Fibroblast of skin of right quadriceps (primary cell): ENCODE measurements at places on chromosomes 2 and 18.

DNA sequence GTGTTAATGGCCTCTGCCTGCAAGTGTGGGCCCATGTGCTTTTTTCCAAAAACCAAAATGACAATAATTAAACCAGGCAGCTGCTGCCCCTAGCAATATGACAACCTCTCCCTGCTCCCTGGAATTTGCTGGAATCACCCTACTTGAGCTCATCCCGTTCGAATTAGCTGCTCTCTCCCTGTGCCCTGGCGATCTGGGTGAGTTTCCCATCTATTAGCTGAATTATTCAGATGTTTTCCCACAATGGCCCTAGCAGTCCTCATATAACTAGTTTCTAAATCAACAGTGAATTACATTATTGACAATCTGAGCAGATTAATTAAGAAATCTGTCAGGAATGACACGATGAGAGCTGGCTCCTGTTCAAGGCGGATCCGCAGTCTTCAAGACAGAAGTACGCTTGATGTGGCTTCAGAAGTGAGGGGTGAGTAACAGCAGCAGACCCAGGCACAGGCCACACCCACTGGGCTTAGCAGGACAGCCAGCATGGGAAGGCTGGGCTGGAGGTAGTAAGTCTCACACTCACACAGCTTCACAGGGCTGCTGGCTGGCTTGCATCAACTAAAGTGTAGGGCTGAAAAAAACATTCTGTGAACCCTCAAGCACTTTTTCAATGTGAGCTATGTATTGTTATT, 366.2 kb upstream of the ID2 start:
- peak; percentile 22 for DNase-seq

GRCh38 chr2:222057347-222058073, 241.3 kb downstream of the PAX3 start:
- DNase-seq: no peak

- peak; percentile 63 for DNase-seq
These were observed 65.2 kb downstream of the PLCL1 start for GRCh38 chr2:197869501-197870111.

DNA sequence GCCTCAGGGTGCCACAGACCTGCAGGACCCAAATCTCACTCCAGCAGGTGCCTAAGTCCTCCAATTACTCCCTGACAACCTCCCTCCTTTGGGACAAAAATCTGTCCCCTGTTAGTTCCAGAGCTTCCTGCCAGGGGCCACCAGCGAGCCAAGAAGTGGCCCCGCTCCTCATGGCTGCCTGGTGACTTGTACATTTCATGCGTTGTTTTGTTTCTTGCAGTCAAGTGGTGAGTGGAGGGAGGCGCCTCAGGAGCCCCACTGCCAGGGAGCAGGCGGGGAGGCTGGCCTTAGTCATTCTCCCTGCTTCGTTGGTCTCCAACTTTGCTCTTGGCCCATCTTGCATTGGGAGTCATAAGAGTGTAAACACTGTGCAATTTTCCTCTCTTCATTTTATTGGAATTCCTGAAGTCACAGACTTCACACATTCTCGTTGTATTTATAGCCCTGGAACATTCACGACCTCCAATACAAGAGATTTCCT, 81.3 kb downstream of the KCNF1 start:
- DNase-seq: peak; percentile 44

DNA sequence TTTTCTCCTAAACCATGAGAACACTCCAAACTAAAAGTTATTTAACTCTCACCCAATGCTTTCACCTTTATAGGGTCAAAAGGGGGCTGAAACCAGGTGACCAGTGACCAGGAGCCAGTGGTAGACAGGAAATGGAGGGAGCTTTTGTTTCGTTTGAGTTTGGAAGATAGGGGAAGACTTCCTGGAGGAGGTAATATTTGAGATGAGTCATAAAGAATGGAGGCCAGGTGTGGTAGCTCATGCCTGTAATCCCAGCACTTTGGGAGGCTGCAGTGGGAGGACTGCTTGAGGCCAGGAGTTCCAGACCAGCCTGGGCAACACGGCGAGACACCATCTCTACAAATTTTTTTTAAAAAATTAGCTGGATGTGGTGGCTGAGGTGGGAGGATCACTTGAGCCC, 8.5 kb downstream of the FAM161A start:
- DNase-seq: no peak

DNA sequence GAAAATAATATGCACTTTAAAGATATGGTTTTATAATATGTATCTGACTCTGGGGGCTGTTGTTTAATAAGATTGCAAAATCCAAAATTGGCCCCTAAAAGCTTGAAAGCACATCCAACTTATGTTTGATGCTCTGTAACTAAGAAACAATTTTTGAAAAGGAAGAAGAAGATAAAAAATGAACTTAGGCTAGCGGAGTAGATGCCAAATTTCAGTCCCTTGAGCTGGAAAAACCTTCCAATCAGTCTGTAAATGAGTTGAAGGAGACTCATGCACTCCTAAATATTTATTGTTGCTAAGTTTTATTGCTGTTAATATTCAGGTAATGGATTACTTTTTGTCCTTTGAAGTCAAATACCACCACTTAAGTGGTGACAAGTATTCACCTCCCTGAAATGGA, 465.0 kb downstream of the ZEB2 start:
- DNase-seq: no peak

GRCh38 chr2:10661846-10662245, 27.9 kb downstream of the NOL10 start:
- DNase-seq: no peak

- DNase-seq: no peak
These were observed 19.4 kb downstream of the AGFG1 start for GRCh38 chr2:227491386-227491785.

- DNase-seq: no peak
These were observed 16.1 kb downstream of the ADAM17 start for GRCh38 chr2:9539531-9539930.

DNA sequence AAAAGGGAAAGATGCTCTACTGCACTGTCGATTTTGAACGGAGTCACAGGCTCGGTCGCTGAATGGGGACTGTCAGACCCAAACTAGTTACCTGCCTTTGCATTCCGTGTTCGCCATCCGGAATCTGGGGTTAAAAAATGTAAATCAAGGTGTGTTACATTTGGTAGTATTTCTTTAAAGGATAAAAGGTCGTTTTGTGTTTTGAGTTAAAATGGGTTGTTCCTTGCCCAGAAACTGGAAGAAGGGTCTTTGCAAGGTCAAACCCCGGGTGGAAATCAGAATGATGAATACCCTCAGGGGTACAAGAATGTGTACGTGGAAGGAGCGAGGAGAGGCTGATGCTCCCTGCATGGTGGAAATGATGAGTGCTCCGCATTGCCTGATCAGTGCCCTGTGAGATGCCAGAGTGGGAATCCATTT, 1.0 kb downstream of the VSNL1 start:
- no peak for DNase-seq

GRCh38 chr2:24432121-24432520, 58.9 kb upstream of the NCOA1 start:
- no peak for DNase-seq

DNA sequence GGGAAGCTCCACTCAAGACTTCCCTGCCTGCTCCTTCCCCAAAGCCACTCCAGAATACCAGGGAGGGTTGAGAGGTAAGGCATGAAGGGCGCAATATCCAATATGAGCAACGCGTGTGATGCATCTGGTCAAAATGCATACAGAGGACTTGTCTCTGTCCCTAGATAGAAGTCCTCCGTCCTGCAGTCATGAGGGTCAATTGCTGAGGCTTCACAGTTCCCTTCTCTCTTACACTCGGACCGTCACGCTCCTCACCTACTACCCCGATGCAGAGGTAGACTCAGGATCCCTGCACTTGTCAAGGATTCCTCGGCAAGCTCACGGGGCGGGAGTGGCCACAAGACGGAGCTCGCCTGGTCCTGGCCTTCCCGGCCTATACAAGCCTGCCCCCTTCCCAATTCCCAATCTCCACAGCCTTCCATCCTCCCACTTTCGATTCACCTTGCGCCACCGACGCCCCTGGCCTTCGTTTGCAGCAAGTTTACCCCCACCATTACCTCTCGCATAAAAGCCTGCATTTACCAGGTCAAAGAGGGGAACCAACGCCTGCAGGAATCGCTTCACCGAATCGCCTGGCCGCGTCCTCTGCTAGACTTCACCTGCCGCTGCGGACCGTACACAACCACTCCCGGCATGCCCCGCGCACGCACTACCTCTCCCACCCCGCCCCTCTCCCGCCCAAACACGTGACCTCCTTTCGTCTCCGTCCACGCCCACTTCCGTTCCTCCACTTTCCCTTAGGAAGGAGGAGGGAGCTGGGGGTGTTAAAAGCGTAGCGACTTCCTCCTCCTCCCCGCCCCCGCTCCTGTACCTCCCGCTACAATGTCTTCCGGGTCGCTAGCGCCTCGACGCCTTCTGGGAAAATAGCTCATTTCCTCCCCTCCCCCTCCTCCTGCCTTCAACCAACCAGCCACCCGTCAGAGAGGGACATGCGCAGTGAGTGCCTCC, at the start of gene ORC4:
Gene ORC4 (minus strand): TSS at position 627 of the 948 bp plus-strand sequence. CDS start 44,779 bp downstream, outside the sequence.
- DNase-seq: peak; percentile 100

DNA sequence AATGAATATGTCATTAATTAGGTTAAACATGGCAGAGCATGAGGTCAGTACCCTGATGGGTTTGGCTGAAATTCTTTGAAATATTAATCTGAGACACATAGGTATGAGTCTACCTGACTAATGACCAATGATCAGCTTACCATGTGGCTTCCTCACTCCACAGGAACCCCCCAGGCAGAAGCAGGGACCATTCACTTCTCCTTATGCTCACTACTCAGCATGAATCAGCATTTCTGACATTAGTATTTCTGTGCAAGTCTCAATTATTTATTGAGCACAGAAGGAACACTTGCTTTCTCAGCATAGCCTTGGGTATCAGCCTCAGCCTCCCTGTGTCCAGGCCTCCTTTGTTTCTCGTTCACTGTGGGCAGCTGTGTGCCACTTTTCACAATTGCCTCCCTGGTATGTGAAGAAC, 9.3 kb upstream of the KCNE4 start:
- DNase-seq: peak; percentile 62

- no peak for DNase-seq
These were observed 55.0 kb upstream of the APCDD1 start for GRCh38 chr18:10399465-10399864.

GRCh38 chr2:238688193-238689153, 159.4 kb upstream of the TWIST2 start:
- DNase-seq: peak; percentile 92

GRCh38 chr2:26859622-26860021, 11.7 kb downstream of the DPYSL5 start:
- no peak for DNase-seq

DNA sequence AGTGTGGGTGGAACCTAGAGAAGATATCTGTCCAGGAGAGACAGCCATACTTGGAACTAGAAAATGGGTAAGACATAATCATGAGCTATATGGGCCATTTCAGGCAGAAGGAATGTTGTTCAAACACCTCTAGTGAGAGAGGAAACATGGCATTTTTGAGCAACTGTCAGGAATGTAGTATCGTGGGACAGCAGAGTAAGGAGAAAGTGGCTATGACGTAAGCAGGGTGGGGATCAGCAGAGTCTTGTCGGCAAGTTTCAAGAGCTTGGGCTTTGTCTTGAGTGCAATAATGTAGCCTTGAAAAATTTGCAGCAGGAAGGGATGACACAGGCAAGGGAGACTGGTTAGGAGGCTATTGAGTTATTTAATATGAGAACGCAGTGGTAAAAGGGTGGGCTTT, 20.4 kb downstream of the SERPINB7 start:
- DNase-seq: peak; percentile 35

- DNase-seq: no peak
These were observed 5.8 kb downstream of the BIN1 start for GRCh38 chr2:127101048-127101611.

DNA sequence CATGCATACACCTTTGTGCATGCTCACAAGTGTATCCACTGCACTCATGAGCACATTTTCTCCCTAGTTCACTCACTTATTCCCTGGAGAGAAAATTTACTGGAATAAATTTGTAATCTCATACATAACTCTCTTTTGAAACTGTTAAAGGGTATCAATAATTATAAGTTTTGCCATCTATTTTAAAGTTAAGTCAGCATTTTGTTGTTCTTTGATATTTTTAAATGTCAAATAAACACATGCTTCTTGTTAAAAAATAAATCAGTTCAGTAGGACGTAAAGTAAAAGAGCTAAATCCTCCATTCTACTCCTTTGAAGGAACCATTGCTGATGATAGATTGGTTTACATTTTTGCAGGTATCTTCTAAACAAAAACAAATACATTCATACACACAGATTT, 522.1 kb downstream of the NR4A2 start:
- DNase-seq: no peak

GRCh38 chr2:166042356-166042755, 85.5 kb downstream of the SCN1A start:
- DNase-seq: peak; percentile 5

DNA sequence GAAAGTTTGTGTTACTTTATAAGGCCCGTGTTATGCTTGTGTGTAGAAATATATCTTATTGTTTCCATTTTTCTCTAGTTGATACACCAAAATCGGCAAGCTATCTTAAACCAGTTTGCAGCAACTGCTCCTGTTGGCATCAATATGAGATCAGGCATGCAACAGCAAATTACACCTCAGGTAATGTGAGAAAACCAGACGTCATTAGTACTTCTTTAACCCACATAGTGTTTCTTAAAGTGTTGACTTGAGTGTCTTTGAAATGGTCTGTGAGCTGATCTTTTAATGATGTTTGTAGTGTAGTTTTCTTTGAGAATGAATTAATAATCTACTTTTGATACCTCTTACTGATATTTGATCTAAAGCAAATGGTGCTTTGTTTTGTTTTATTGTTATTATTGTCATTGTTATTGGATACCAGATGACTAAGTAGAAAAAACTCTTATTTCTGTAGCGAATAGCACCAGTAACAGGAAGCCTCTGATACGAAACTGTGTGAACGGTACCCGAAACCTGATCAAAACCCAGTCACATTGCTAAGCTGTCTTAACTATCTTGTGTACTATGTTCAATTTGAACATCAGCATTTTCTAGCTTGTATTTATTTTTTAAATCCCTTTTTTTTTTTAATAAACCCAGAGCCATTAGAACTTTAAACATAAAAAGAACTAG, 53.7 kb downstream of the PTRHD1 start:
- no peak for DNase-seq

GRCh38 chr2:11133238-11133935, 21.9 kb upstream of the SLC66A3 start:
- DNase-seq: no peak

- peak; percentile 82 for DNase-seq
These were observed 679 bp downstream of the PMAIP1 start for GRCh38 chr18:59900222-59901128.

- DNase-seq: peak; percentile 91
These were observed 272.2 kb downstream of the C1D start for GRCh38 chr2:67790622-67791021.

DNA sequence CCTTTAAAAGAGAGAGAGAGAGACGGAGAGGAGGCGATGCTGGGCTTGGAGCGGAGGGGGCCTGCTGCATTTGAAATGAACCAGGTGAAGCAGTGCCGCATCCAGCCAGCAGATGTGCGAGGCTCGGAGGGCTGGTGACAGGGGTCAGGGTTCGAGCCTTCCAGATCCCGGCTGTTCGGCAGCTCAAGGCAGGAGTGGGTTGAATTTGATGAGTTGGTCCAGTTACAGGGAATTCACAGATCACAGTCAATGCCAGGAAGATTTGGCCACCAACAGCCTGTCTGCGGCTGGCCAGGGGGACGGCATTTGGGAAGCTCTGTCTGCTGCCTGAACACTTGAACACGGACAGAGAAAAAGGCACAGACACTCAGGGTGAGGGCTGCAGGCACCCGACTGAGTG, 48.6 kb downstream of the PTGR3 start:
- DNase-seq: no peak
